ENCODE measurements at places on chromosomes 7 and 10.
A peak's percentile ranks its signal among the peaks of the same experiment; 100 is the strongest.

DNA sequence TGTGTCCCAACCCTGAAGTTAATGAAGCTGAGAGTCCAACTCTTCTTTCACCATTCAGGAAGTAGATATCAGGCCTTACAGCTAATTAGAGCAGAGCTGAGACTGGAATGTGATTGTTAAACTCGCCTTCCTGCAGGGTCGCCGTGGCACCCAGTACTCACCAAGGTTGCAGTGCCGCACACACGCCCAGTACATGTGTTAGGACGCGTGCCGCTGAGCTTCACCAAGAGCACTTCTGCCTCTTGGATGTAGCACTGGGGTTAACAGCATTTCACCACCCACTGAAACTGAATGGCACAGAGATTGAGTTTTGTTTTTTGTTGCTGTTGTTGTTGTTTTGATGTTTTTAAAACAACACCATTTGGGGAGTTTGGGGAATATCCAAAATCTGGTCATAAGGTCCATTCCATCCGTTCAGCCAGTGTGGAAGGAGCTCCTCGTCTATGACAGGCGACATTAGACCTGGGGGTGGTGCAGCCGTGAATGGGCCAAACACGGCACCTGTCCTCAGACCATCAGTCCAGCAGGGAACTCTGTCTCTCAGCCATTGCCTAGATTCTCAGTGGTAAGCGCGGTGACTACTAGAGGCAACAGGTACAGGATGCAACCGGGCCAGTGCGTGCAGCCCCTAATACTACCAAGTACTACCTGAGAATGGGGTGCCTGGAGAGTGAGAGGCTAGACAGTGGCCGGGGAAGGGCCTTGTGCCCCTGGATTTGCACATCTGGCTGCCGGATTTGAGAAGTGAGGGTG, 21.9 kb downstream of the WIPI2 start:
- no peak overlapping the region for H3K27ac ChIP-seq
- H3K27me3 ChIP-seq, result no peaks in the 10 kb centered on the region
- peaks cover 77% of the 10 kb centered on the region for H3K36me3 ChIP-seq
- no peak overlapping the region for H3K4me3 ChIP-seq
- peaks cover 25% of the 10 kb centered on the region for H3K4me1 ChIP-seq
- no peak for DNase-seq

GRCh38 chr10:3402187-3402751, 229.7 kb upstream of the PITRM1 start:
- H3K4me1 ChIP-seq, result no peaks in the 10 kb centered on the region
- no peak overlapping the region for H3K4me3 ChIP-seq
- H3K27ac ChIP-seq, result no peak overlapping the region
- DNase-seq, result no peak
- H3K27me3 ChIP-seq, result peaks cover 30% of the 10 kb centered on the region
- no peaks in the 10 kb centered on the region for H3K36me3 ChIP-seq

GRCh38 chr10:120530699-120531098, 73.7 kb downstream of the PLPP4 start:
- no peaks in the 10 kb centered on the region for H3K36me3 ChIP-seq
- H3K4me1 ChIP-seq, result no peaks in the 10 kb centered on the region
- no peak for DNase-seq
- H3K27ac ChIP-seq, result no peak overlapping the region

GRCh38 chr10:125820701-125821100, 2.4 kb downstream of the UROS start:
- peaks cover 17% of the 10 kb centered on the region for H3K4me1 ChIP-seq
- H3K4me3 ChIP-seq, result no peak overlapping the region
- no peaks in the 10 kb centered on the region for H3K27me3 ChIP-seq
- no peak for DNase-seq
- H3K27ac ChIP-seq, result no peak overlapping the region

DNA sequence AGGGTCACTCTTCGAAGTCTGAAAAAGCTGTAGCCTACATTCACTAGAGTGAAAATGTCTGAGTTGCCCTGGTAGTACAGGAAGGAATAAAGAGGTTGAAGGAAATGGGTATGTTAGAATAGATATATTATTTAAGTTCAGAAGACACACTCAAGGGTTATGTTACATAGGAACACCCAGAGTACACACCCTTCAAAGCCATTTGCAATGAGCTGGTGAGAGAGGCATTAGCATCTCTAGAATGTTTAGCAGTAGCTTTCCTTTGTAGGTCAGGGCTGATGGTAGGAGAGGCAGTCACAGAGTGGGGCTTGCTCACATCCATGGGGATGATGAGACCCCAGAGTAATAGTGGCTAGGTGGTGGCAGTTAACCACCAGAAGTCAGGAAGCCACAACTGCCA, 221.2 kb downstream of the SLC25A13 start:
- H3K4me3 ChIP-seq, result no peak overlapping the region
- no peaks in the 10 kb centered on the region for H3K36me3 ChIP-seq
- no peaks in the 10 kb centered on the region for H3K27me3 ChIP-seq
- no peak overlapping the region for H3K27ac ChIP-seq
- H3K4me1 ChIP-seq, result no peaks in the 10 kb centered on the region

GRCh38 chr10:94186722-94187121, 176.0 kb downstream of the NOC3L start:
- H3K4me3 ChIP-seq, result no peak overlapping the region
- H3K27me3 ChIP-seq, result no peaks in the 10 kb centered on the region
- H3K36me3 ChIP-seq, result no peaks in the 10 kb centered on the region
- H3K27ac ChIP-seq, result no peak overlapping the region
- H3K4me1 ChIP-seq, result no peaks in the 10 kb centered on the region

DNA sequence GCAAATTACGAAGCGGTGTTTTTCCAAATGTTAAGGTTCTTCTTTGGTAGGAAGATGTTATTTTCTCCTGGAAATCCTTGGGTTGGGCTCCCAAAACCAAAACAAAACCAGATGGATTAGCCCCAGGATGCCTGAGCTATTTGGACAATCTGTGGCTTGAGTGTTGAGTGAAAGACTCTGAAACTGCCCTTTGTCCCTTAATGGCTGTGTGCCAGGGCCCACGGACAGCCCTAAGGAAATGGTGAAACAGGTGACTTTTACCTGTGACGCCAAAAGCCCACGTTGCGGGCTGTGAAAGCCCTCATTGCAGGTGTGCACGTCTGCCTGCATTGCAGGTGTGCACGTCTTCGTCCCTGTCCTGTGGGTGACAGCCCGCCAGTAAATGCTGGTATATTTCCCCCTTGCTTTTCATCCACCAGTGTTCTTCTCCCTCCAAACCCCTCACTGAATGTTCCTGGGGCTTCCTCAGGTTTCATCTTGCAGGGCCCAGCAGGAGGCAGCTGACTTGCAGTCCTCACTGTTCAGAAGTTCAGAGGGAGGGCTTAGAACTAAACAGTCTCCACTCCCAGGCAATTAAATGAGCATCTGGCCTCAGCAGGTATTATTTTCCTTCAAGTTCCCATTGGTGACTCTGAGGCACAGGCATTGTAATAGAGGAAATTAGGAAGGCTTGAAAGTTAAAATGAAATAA, 10.7 kb downstream of the PFKP start:
- H3K27ac ChIP-seq, result peak overlapping the region; percentile 66
- peaks cover 27% of the 10 kb centered on the region for H3K36me3 ChIP-seq
- H3K4me3 ChIP-seq, result no peak overlapping the region
- H3K27me3 ChIP-seq, result no peaks in the 10 kb centered on the region
- DNase-seq, result no peak

DNA sequence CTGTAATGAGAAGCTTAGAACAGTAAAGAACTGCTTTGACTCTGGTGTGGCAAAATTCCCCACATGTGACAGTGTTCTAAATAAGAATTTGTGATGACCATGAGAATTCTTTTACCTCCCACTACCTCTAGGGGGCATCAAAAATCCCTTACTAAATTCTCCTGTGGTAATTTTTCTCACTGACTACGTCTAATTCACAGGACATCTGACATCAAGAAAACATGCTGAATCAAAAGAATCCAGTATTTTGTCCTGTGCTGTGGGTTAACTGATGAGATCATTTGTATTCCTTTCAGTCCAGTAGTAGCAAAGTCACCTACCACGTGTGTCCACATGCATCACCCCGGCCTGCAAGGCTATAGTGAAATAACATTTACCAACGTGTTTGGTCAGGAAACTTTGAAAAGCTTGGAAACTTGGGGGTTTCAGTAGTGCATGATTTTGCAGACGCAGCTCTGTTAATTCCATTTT, 103.8 kb downstream of the ATE1 start:
- no peaks in the 10 kb centered on the region for H3K36me3 ChIP-seq
- DNase-seq, result no peak
- H3K4me3 ChIP-seq, result no peak overlapping the region
- H3K27me3 ChIP-seq, result no peaks in the 10 kb centered on the region

DNA sequence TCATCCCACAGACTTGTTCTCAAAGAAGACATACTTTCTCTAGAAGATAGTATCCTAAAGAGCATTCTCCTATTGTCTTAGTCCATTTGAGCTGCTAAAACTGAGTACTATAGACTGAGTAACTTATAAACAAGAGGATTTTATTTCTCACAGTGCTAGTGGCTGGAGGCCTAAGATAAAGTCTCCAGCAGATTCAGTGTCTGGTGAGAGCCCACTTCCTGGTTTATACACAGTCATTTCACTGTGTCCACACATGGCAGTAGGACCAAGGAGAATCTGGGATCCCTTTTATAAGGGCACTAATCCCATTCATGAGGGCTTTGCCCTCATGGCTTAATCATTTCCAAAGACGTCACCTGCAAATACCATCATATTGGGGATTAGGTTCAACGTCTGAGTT, 68.7 kb downstream of the LRRC17 start:
- no peaks in the 10 kb centered on the region for H3K4me1 ChIP-seq
- no peak for DNase-seq
- H3K36me3 ChIP-seq, result no peaks in the 10 kb centered on the region
- H3K27me3 ChIP-seq, result peaks cover 13% of the 10 kb centered on the region
